Stimulated activated CD8-positive, alpha-beta memory T cell treated with anti-CD3 and anti-CD28 coated beads, Interleukin-15, amount 100 ng/mL, for 48 hours (primary cell): ENCODE measurements at places on chromosomes 2 and 18.

- no peak for DNase-seq
Measured at GRCh38 chr2:46275995-46276394, 21.2 kb upstream of the EPAS1 start.

DNA sequence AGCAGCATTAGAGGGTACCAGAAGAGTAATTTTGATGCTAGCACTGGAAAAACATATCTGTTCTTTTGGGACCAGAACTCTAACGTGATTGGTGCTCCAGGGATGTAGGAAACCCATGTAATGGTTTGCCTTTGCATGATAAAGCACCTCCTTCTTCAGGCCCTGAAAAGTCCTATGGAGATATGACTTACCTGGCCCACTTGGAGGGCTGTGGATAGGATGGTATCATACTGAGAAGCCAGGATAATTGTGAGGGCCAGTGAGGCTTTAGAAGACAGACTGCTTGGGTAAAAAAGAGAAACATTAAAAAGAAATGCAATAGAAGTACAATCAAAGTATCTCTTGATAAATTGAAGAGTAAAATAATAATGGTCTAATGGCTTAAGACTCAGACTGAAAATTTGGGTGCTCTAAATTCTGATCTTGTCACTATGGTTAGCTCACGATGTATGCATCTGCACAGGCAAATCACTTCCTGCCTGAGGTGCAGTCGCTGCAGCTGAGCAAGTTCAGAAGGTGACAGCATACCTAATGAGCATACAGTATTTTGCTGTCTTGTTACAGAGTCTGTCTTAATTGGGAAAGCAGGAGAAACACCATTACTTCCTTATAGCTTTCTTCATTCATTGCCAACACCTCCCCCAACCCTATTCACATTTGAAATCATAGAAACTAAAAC, 371.5 kb downstream of the NUP35 start:
- DNase-seq = no peak

DNA sequence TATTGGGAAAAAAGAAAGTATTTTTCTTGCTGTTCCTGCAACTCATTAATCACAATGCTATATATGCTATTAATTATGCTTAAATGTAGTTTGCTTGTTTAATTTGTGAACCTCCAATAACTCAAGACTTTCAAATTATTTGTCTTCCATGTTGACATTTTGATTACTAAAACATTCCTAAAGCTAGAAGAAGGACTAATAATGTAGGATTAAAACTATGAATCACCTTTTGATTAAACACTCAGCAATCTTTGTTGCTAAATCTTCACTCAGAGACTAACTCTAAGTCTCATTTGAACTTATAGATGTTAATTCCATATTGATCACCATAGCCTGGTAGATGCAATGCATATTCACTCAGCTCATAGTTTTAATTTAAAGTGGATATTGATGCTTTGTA, 524.6 kb upstream of the ZEB2 start:
- DNase-seq = no peak

GRCh38 chr2:57182916-57183315, 863.7 kb upstream of the VRK2 start:
- no peak for DNase-seq

GRCh38 chr2:12320991-12321641, 395.6 kb upstream of the TRIB2 start:
- no peak for DNase-seq

GRCh38 chr2:157470321-157470720, 26.4 kb upstream of the CYTIP start:
- no peak for DNase-seq

DNA sequence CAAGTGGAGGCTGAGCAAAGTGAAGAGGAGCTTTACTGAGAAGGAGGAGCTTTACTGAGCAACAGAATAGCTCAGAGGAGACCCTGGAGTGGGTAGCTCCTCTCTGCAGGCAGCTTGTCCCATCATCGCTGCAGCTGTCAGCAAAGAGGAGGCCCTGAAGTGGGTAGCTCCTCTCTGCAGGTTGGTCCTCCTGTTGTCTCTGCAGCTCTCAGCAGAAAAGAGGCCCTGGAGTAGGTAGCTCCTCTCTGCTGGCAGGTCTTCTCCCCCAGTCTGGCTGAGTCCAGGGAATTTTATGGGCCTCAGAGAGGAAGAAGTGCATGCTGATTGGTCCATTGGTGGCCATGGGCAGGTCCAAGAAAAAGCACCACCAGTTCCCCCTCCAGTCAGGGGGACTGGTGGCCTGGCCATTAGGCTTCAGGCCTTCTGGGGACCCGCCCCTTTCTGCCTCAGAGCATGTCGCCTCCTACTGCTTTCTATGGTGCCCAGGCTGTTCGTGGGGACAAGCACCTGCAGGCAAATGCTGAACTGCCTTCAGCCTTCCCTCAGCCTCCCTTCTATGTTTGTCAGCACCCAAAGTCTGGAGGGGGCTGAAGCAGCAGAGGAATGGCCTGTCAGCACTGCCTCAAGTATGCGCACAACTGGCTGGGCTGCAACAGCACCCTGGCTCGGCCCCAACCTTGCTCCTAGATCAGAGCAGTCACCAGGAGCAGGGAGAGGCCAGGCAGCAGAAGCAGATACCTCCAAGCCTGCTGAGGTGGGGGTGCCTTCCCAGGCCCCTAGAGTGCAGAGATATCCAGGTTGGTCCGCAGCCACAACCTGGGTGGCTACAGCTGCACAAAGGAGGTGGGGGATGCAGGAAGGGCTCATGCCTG, 5.9 kb downstream of the ZSCAN30 start:
- DNase-seq = no peak

- peak; percentile 20 for DNase-seq
Measured at GRCh38 chr2:23649819-23650218, 264.8 kb downstream of the KLHL29 start.

DNA sequence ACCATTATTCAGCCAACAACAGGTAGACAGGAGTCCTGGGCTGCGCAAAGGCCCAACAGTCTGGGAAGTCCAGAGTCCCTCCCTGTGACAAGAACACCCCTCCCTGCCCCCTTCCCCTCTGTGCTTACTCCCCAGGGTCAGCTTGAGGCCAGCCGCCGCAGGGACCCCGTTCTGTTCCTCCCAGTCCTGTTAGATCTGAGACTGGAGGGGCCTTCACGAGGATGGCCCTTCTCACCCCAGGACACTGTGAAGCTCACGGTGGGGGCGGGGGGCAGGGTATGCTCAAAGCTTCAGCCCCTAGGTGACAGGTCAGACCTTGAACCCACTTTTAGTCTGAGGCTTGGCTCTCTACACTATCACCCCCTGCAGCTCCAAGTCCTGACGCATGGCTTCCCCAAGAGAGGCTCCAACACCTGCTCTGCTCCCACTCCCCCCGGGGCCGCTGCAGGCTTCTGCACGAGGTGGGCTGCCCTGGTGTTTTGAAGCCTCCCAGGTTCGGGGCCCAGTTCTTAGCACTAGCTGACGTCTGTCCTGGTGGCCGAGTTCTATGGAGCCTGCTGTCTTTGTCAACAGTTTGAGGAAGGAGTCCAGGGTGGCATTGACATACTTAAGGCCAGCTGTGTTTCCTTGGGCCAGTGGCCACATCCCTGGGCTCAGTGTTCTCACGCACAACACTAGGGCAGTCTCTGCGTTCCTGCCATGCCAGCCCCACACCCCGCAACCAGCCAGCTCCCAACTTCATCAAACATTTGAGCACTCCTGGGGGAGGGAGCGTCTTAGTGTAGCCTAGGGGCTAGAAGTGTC, 37.2 kb upstream of the HPCAL1 start:
- no peak for DNase-seq

DNA sequence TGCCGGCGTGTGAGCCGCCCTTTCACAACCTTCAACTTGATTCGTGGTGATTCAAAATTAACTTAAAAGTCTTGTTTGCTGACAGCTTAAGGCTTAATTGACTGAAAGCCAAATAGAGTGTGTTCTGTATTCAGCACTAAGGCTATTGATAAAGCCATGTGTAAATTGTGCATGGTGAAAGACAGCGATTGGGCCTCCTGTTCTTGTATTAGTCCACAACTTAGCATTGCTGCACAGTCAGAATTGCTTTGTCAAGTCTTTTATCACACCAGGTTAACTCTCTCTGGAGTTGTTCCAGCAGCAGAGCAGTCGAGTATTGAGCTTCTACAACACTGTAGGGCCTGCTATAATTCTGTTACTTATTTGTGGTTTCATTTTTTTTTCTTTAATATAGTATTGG, 210.1 kb downstream of the WDR7 start:
- no peak for DNase-seq

GRCh38 chr2:36060133-36060532, 295.4 kb upstream of the CRIM1 start:
- no peak for DNase-seq

GRCh38 chr2:72887032-72887739, at the start of gene SPR:
SPR (plus strand) TSS chr2:72887408; CDS start chr2:72887433, 25 bp downstream.
- peak; percentile 55 for DNase-seq

DNA sequence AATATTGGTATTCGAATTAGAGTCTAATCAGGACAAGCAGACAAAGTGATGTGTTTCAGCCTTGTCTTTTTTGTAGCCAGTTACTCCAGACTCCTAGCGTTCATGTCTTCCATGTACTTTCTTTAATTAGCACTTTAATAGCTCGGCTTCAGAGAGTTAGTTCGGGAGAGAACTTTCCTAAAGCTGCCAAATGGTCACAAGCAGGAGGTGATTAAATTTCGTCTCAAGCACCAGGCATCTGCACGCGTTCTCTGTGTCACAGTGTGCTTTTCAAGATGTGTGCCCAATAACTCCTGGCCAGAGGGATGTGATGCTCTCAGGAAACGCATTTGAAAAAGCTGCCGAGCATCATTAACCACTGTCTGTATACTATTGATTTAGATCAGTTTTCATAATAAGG, 790.8 kb downstream of the SOCS6 start:
- DNase-seq = no peak

- DNase-seq = no peak
Measured at GRCh38 chr2:36594849-36595248, 3.1 kb downstream of the FEZ2 start.

GRCh38 chr2:8456151-8457091, 225.4 kb upstream of the ID2 start:
- DNase-seq = no peak

GRCh38 chr2:235518322-235519090, 24.7 kb downstream of the AGAP1 start:
- DNase-seq = no peak

DNA sequence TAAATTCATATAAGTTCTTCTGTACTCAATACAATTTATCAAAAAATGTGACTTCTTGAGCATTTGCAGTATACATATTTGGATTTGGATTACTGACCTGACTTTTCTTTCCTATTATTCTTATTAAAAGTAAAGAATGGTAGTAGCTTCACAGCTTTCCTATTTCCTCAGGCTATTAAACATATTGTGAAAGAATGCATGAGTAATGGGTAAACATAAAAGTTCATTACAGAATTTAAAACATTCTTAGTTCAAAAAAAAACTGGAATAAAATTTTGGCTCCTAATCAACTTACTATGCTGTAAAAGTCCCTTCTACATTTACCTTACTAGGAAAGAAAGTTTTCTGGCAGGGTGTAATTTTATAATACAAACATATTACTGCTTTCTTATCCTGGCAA, 27.3 kb upstream of the C2orf66 start:
- DNase-seq = no peak

GRCh38 chr2:222240676-222241049, 58.1 kb downstream of the PAX3 start:
- DNase-seq = no peak

DNA sequence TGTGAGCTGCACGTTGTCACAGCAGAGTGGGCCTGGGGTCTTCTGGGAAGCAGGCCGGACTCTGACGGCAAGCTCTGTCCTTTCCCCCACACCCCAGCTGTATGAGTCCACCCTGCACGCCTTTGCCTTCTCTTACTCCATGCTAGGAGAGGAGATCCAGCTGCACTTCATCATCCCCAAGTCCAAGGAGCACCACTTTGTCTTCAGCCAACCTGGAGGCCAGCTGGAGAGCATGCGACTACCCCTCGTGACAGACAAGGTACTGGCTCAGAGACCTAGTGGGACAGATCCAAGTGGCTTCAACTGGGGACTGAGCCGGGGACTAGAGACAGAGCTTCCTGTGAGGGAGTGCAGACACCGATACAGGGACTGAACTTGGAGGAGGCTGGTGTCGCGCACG, 40.1 kb downstream of the NTSR2 start:
- DNase-seq = no peak

GRCh38 chr18:47549021-47549540, 297.6 kb upstream of the SKOR2 start:
- no peak for DNase-seq

GRCh38 chr2:241421330-241421729, 65.2 kb downstream of the FARP2 start:
- DNase-seq = no peak

DNA sequence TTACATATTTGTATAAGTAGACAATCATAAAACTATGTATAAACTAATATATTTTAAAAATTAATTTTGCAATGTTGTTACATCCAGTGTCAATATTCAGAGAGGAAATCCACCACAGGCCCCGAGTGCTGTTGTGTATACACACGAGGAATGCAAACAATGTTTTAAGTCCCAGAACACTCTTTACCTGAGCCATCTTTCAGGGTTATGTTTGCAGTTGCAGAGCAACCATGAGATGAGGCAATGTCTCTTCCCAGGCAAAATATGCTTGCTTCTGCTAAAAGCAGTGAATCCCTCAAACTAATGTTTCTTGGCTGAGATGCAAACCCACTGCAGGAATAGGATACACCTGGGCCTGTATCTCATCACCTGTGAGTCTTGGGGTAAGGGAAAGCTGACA, 91.3 kb downstream of the ASXL2 start:
- DNase-seq = no peak

DNA sequence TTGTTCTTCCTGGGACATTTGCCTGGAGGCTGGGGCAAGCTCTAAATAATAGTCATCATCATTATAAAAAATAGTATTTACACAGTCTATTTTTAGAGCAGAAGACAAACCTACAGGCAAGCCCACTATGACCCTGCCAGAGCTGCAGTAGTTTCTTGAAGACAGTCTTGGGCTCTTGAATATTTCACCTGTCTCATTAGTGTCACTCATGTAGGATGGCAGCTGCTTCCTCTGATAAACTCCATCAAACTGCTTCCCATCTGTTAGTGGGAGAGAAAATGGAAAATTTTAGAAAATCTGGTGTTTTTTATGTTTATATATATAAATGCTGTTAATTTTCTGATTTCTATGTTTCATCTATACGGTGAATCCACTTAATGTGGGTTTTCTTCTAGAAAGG, 8.5 kb upstream of the CYRIA start:
- DNase-seq = no peak

- DNase-seq = no peak
Measured at GRCh38 chr18:79797518-79798345, at the start of gene KCNG2. KCNG2 (plus strand) TSS chr18:79797938; CDS start chr18:79863668, 65,730 bp downstream.

DNA sequence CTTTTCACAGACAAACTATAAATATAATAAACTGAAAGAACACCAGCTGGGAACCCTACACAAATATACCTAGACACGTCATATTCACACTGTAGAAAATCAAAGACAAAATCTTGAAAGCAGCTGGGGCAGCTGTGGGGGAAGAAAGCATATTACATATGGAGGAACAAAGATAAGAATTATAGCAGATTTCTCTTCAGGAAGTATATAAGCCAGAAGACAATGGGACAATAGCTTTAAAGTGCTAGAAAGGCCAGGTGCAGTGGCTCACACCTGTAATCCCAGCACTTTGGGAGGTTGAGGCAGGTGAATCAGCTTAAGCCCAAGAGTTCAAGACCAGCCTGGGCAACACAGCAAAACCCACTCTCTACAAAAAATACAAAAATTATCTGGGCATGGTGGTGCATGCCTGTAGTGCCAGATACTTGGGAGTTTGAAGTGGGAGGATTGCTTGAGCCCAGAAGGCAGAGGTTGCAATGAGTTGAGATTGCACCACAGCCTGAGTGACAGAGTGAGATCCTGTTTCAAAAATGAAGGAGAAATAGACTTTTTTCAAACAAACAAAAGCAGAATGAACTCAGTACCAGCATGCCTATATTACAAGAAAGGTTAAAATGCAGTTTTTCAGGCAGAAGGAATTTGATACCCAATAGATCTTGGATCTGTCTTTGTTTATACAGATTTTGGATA, 26.8 kb upstream of the ERCC3 start:
- DNase-seq = no peak
